ENCODE measurements at places on chromosomes 12 and 14.

DNA sequence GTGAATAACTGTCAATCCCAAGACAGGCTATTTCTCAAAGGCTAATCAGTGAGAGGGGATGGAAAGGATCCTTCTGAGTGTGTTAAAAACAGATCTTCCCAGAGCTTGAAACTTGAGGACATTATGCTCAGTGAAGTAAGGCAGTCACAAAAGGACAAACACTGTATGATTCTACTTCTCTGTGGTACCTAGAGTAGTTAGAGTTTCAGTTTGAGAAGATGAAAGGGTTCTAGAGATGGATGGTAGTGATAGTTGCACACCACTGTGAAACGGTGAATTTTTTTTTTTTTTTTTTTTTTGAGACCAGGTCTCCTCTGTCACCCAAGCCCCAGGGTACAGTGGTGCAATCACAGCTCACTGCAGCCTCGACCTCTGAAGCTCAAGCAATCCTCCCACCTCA lies 133.8 kb downstream of the SAMD4A start:
- no peak for DNase-seq

- DNase-seq = no peak
Observed at GRCh38 chr14:24277606-24278321, 6.4 kb upstream of the RABGGTA start.

GRCh38 chr12:77489331-77489970 lies 341.2 kb upstream of the NAV3 start:
- DNase-seq = no peak

DNA sequence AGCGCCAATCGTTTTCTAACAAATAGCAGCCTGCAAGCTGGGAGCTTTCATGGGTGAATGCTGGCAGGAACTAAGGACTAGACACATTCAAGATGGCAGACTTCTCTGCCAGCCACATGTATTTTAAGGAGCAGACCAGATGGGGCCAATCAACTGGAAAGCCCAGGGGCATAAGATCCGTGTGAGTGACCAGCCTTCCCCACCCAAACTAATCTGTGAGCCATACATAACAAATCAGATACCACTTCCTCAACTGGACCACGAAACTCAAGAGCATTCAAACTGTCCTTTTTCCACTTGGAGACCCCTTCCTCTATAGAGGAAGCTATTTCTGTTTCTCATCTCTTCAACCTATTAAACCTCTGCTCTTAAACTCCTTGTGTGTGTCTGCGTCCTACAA lies 9.7 kb downstream of the TCL1B start:
- DNase-seq = no peak

DNA sequence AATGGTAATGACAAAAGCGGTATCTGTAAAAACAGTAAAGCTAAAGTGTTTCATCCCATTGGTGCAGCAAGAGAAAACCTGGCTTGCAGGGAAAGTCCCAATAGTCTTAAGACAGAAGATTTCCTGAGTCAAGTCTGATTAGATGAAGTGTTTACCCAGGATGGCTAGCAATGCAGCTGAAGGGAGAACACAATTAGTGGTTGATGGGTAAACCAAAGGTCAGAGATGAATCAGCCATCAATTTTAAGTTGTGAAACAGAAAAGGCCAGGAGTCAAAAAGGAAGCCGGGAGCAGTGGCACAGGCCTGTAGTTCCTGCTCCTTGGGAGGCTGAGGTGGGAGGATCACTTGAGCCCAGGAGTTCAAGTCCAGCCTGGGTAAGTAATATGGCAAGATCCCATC lies 52.6 kb downstream of the SEC23A start:
- DNase-seq = no peak

GRCh38 chr14:51439896-51440295 lies 199.8 kb downstream of the TMX1 start:
- DNase-seq = no peak

- DNase-seq = no peak
Observed at GRCh38 chr12:79194595-79194994, 330.0 kb downstream of the SYT1 start.
